Stimulated activated CD4-positive, alpha-beta T cell treated with anti-CD3 and anti-CD28 coated beads, TNF-alpha, amount 100 ng/mL, for 24 hours (primary cell): ENCODE measurements at places on chromosomes 1 and 21.

- no peak for DNase-seq
Observed at GRCh38 chr1:170881268-170882265, 53.8 kb upstream of the MROH9 start.

DNA sequence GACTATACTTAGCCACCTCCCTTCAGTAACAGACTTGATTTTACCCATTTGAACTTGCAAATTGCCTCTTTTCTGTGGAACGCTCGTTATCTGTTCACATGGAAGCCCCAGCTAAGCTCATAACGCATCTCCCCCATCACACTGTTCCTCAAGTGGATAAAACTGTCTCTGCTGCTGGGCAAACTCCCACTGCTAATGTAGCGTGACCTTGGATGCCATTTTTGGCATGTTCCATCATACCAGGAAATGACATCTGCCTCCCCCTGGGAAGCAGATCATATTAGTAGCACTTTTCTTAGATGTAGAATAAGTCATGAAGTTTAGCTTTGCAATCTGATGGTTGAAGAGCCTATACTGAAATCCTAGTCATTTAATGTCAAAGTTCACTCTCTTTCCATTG lies 528.7 kb upstream of the PLXNA2 start:
- DNase-seq = no peak

GRCh38 chr1:201970334-201971159 lies 11.9 kb upstream of the RNPEP start:
- DNase-seq = no peak

DNA sequence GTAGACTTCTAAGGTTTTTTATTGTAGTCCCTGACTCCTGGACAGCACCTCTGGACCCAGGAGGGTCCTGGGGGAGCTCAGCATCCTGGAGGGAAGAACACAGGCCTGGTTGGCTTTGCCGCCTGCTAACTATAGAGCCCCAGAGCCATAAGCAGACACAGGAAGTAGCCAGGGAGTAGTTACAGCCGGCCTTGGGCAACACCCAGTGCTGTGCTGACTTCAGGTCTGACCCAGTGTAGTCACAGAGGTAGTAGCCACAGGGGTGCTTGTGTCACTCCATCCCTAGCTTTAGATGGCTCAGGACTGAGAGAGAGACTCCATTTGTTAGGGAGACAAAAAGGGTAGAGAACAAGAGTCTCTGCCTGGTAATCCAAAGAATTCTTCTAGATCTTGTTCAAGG lies 21.9 kb downstream of the MCOLN2 start:
- no peak for DNase-seq

DNA sequence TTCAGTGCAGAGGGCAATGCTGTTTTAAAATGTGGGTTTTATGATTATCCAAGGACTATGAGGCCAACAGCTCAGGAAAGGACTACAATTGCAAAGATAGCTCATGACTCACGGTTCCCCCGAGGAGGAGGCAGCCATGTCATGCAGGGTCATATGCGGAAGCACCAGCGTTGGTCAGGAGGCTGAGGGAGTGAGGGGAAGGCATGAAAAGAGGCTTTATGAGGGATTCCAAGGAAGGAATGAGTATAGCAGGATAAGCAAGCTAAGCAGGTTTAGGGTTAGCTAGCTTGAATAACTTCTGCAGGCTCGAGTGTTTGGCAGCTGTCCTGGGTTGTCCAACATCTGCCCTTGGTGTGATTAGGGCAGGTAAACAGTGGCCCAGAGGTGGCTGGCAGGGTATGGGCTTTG lies 495.1 kb downstream of the SETD4 start:
- DNase-seq = no peak

DNA sequence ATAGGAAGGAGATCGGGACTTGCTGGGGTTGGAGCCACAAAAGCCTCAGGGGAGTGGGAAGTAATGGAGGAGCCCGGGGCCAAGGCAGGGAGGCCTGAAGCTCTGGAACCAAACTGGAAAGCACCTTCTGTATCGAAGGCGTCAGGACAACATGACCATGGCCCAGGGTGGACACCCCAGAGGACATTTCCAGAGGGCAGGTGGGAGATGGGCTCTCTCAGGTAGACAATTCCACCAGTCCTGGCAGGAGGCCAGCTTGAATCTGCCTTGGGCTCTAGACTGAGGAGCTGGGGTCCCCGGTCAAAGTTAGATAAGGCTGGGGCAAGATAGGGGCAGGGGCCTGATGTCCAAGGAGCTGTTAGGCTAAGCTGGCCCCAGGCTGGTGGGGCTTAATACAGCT lies 104.9 kb upstream of the EDN2 start:
- no peak for DNase-seq

GRCh38 chr21:35048183-35048601 lies 910 bp downstream of the RUNX1 start:
- DNase-seq = no peak

GRCh38 chr21:43287795-43288755 lies 119.3 kb downstream of the CRYAA start:
- no peak for DNase-seq

- DNase-seq = no peak
Observed at GRCh38 chr1:23571465-23571864, 12.2 kb upstream of the ID3 start.

GRCh38 chr1:61282387-61282786 lies 200.0 kb downstream of the NFIA start:
- DNase-seq = no peak

DNA sequence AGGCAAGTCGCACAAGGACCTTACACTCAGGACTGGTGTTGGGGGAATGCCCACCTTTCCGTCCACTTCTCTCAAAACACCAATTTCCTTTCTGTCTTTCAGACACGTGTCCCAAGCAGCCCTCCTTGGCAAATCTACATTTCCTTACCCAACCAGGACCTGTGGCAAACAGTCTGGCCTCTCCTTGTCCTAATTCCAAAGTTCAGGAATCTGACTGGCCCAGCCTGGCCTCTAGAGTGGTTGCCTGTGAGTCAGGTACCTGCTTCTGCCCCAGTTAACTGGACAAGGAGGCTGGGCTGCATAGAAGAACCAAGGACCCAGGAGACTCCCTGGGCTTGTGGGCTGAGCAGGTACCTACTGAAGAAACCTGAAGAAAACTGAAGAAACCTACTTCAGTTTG lies 34.3 kb upstream of the CITED4 start:
- no peak for DNase-seq

- peak; percentile 79 for DNase-seq
Observed at GRCh38 chr1:167066333-167067122, 23.6 kb downstream of the GPA33 start.

DNA sequence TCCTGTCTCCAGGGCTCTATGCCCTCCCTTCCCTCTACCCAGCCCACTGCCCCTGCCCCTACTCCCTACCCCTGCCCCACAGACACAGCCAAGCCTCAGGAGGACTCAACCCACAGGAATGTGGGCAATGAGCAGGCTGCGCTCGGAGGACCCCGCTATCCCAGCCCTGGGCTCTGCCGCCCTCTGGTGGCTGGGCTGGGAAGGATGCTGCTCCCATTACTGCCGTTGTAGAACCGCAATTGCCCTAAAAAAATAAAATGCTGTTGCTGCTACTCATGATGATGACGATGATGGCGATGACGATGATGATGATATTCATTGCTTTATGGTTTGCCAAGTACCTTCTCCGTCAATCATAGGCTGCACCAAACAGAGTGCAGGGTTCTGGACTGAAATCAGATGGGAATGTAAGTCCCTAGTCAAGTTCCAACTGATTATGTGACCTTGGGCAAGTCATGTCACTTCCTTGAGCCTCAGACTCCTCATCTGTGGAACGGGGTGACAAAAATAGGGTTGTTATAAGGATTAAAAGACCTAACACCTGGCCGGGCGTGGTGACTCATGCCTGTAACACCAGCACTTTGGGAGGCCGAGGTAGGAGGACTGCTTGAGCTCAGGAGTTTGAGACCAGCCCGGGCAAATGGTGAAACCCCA lies 24.6 kb downstream of the ARHGEF19 start:
- peak; percentile 64 for DNase-seq

DNA sequence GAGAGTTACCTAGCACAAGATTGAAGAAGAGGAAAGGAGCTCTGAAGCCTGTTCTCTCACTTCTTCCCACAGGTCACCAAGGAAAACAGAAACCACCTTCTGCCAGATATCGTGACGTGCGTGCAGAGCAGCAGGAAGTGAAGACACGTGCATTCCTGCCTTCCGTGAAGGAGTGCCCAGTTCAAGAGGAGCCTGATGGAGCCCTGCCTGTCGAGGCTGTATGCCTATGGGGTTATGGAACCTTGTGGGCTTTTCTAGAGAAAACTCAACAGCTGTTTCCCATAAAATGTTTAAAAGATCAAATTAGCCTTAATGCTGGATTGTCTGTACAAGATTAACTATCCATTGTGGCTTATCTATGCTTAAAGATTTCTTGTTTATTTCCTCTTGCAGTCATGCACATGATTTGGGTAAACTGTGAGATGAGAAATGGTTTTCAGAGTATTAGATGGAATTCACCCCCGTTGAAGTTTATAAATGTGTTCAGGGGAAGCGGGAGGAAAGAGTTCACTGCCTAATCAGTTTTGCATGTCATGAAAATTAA lies 27.8 kb downstream of the NTPCR start:
- DNase-seq = no peak

- DNase-seq = no peak
Observed at GRCh38 chr1:180800945-180801344, 111.8 kb upstream of the KIAA1614 start.

DNA sequence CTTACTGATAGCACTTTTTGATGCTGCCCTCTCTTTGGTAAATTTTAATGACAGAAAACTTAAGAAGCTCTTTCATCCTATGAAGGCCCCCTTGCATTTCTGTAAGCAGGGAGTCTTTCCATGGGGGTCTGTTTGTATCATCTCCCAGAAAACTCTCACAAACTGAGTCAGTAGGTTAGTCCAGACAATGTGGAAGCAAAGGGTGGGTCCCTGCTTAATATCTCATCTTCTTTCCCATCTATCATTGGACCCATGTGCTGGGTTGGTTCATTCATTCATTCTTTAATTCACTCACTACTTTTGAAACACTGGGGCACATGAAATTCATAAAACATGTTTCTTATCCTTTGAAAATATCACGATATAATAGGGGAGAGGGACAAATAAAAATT lies 164.3 kb downstream of the NTMT2 start:
- no peak for DNase-seq

GRCh38 chr1:192914092-192914491 lies 105.3 kb downstream of the RGS2 start:
- no peak for DNase-seq

DNA sequence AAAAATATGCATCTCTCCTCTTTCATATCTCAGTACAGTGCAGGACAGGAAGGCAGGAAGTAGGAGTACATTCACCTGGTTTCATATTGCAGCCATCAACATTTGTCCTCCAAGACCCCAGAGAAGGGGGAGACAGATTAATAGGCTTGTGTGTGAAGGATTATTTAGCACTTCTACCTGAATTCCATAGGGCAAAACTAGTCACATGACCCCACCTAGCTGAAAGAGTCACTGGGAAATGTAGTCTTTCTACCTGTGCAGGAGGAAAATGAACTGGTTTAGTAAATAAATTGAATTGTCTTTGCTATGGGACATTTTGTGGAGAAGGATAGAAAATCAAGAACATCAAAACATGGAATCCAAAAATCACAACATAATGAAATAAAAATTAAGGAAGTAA lies 13.9 kb upstream of the TRIM33 start:
- DNase-seq = no peak

GRCh38 chr1:187942986-187943385 lies 1114.2 kb downstream of the PLA2G4A start:
- no peak for DNase-seq

- no peak for DNase-seq
Observed at GRCh38 chr1:75641325-75641724, 30.4 kb upstream of the SLC44A5 start.

DNA sequence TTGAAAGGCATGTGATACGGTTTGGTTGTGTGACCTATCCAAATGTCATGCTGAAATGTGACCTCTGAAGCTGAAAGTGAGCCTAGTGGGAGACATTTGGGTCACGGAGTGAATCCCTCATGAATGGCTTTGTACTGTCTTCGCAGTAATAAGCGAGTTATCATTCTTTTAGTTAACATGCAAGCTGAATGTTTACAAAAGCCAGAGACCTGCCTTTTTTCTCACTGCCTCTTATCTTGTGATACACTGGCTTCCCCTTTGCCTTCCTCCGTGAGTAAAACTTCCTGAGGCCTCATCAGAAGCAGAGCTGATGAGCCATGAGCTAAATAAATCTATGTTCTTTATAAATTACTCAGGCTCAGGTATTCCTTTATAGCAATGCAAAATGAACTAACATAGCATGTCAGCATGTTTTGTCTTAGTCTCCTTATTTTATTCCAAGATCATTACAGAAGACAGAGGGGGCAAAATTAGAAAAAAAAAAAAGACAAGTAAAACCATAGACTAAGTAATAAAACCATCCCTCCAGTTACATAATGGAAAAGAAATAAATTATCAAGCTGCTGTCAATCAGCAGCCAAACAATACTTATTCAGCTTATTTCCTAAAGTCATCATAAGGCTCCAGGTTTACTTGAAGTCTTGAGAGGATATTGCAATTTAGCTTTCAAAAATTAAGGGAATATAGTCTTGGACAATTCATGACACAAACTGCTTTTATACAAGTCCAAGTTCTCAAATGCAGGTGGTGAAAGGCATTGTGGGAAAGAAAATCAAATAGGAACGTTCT lies 12.1 kb downstream of the RGS18 start:
- no peak for DNase-seq

DNA sequence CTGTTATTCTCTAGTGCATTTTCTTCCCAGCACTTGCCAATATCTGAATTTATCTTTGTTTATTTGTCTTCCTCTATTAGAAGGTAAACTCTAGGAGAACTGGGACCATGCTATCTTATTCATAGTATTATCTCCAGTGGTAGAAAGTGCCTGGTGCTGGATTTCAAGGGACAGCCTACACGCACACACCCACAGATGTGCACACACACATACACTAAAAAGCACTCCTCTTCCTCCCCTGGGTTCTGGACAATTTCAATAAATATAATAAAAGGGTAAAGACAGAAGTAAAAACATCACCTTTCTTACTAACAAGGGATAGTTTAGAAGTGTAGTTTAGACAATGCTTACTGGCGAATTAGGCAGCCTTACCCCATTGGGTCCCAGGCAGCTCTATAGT lies 28.5 kb upstream of the USP24 start:
- DNase-seq = no peak

- no peak for DNase-seq
Observed at GRCh38 chr1:162236618-162237017, 140.0 kb downstream of the SPATA46 start.

DNA sequence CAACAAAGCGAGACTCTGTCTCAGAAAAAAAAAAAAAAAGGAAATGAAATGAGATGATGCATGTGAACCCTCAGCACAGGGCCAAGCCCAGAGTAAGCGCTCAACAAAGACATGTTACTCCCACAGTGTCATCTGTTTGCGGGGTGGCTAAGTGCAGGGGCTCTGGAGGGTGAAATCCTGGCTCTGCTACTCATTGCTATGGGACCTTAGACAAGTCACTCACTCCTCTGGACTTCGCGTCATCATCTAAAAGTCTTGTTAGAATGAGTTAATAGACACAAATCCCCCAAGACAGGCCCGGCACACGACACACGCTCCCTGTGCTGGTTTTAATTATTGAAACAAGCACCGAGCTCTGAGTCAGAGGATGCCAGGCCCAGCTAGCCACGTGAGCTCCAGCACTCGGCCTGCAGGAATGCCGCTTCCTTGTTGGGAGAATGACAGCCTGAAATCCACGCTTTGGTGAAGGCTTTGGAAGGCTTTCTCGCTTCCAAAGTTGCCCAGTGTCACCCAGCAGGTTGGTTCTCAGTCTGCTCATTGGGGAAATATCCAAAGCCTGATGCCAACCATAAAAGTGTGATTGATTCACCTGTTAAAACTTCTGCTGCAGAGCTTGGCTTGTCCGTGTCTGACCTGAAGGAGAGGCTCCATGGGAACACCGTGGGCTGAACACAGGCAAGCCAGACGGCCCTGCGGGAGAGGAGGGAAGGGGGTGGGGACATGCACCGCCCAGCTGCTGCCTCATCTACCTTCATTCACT lies 36.7 kb upstream of the TARDBP start:
- DNase-seq = no peak
